AG08396 (cell line): ENCODE measurements at places on chromosomes 12 and 14.

DNA sequence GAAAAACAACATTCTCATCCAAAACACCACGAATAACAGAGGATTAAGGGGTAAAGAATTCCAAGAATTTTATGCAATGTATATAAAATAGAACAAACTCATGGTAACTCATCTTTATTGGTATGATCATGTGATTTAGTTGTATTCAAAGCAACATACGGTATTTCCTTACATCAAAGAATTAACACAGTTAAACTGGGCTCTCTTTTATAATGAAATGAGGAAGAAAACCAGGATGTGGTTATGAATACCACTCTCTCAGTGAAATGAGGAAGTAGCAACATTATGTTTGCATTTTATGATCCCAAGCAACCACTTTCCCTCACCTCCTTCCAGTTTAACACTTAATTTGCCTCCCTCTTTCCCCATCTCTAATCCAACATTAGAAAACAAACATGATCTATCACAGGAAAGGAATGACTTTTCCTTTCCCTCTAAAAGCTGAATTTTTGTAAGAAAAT, 22.9 kb downstream of the SPTLC2 start:
- no peak for DNase-seq

- DNase-seq, result no peak
Measured at GRCh38 chr14:38410442-38410841, 154.5 kb upstream of the CLEC14A start.

DNA sequence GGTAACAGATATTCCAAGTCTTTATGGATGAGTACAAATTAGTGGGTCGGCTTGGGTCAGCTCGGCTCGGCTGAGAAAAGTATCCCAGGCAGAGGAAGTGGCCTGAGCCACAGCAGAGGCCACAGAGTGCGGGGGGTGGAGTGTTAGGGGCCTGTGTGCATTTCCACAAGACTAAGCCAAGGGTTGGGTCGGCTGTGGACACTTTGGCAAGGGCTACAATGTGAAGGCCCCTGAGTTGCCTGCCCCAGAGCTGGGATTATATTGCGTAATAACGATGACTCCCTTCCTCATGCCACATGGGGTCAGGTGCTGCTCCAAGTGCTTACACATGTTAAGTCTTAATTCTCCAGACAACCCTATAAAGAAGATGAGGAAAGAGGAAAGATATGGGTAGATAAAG, 11.4 kb downstream of the EVL start:
- peak; percentile 29 for DNase-seq

GRCh38 chr12:14960548-14961465, 594 bp downstream of the ARHGDIB start:
- DNase-seq, result no peak

- DNase-seq, result peak; percentile 75
Measured at GRCh38 chr14:67622675-67623074, 3.0 kb downstream of the ARG2 start.

GRCh38 chr12:5557906-5558305, 126.0 kb downstream of the NTF3 start:
- DNase-seq, result no peak

GRCh38 chr12:52186118-52186840, 5.5 kb downstream of the KRT80 start:
- peak; percentile 72 for DNase-seq

GRCh38 chr12:121693155-121693687, 19.3 kb upstream of the TMEM120B start:
- no peak for DNase-seq

- no peak for DNase-seq
Measured at GRCh38 chr12:67752226-67752732, 103.7 kb downstream of the DYRK2 start.

DNA sequence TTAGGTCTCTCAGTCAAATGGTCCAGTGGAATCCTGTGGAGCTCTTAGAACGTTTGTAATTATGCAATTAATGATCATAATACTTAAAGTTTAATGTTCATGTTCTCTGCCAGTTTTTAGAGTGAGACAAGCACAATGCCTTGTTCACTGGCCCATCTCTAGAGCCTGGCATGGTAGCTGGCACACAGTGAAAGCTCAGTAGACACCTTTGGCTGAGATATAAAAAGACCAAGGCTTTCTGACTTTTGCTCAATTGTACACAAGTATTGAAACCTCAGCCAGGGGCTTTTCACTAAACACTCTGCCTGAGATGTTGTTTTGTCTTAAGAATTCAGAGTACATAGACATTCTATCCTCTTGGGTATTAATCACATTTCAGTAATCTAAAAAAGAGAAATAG, 241.8 kb upstream of the ATP2B1 start:
- no peak for DNase-seq

GRCh38 chr14:56189307-56189706, 71.1 kb downstream of the PELI2 start:
- peak; percentile 20 for DNase-seq

DNA sequence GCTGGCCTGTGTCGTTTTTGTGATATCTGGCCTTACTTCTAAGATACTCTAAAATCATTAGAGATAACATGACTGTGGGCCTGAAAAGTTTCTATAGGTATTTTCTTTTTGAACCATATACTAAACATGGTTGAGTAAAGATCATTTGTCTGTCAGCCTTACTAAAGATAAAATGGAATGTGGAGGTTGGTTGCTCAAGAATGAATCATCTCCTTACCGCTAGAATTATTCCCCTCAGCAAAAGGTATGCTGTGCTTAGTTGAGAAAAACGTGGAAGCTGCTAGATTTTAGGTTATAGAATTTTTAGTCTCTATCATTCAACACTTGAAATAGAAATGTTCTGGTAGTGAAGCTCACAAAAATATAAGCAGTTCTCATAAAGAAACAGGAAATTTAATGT, 407.3 kb downstream of the AEBP2 start:
- no peak for DNase-seq

DNA sequence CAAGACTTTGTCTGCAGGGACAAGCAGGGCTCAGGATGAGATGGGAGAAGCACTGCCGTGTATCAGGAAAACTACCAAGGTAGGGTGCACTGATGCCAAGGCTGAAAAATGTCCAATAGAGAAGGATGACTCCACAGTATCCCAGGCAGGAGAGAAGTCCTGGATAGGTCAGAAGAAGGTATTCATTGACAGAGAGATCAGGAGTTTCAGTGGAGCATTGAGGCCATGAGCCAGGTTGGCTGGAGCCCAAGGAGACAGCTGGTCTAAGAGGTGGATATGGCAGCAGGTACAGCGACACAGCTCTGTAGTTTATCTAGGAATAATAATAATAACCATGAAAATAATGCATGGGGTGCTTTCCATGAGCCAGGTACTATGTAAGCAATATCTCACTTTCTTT, 180.9 kb downstream of the EXOC5 start:
- no peak for DNase-seq

DNA sequence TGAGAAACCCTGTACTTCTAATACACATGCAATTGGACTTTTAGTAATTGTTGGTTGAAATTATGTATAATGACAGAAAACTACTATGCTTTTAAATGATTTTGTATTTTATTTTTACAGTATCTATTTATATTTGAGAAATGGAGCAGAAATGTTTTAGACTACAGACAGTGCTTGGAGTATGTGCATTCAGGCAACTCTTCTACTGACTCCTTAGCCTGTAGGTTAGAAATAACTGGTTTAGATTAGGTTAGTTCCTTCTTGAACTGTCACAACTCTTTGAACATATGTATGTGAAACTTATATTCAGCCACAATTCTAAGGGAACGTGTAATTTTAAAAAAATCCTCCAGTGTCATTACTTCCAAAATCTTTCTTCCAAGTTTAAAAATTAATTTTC, 1.7 kb downstream of the FGFR1OP2 start:
- no peak for DNase-seq

GRCh38 chr14:74506411-74506851, 12.9 kb downstream of the ISCA2 start:
- no peak for DNase-seq

- peak; percentile 25 for DNase-seq
Measured at GRCh38 chr14:77761205-77761931, 412 bp upstream of the SNW1 start.

DNA sequence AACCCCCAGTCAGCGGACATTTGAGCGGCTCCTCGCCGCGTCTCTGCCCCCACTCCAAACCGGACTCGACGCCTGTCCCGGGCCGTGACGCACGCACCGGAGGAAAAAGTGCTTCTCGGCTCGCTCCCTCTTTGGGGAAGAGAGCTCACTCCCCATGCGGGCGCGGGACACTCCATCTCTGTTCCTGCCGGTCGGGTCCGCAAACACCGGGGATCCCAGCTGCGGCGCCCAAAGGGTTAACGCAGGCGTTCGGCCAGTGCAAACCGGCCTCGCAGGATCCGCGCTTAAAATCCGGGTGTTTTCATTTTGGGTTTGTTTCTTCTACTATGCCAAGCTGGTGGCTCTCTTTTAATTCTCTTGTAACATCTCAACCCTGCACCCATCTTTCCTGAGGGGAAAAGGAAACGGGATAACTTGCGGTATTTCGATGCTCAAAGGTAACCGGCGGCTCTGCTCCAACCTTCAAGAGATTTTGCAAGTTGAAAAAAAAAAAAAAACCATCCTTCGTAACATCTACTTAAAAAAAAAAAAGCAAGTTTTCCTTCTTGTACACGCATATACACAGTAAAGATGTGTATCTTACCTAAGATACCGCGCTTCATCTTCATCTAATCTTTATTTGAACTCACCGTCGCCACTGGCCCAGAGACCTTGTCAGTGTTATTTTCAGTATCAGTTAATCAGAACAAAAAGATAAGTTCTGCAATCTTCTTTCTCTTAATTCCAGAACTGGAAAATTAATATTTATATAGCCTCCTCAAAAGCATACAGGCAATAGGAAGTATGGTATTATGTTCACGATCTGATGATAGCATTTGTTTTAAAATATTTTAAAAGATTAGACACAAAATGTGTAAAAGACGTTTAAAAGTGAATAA, 1.6 kb upstream of the ATP2B1 start:
- DNase-seq, result peak; percentile 52

- DNase-seq, result no peak
Measured at GRCh38 chr12:92118826-92119536, 26.7 kb downstream of the BTG1 start.

DNA sequence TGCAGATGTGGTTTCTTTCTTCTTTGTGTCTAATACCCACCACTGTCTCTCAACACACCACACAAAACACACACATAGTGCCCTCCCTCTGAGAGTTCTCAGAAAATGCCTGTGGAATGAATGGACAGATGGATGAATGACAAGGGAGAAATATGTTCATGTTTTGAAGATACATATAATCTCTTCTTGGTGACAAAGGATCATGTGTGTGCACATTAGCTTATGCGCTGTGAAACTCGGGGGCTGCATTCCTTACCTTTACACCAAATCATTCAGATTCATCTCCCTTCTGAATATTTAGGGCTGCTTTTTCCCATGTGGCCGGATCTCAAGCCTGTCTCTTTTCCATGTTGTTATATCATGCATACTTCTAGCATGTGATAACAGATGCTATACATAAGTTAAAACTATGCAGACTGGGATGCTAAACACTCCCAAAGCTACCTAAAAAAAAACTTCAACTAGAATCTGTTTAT, 111.4 kb downstream of the EPS8 start:
- DNase-seq, result no peak

DNA sequence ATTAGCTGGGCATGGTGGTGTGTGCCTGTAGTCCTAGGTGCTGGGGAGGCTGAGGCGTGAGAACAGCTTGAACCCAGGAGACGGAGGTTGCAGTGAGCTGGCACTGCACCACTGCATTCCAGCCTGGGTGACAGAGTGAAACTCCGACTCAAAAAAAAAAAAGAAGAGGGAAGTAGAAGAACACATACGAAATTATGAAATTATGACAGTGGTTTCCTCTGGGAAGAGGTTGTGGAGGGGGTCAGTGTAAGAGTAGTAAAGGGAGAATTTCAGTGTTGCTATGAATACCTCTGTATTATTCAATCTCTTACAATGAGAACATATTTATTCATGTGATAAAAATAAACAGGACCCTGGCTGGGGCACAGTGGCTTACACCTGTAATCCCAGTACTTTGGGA, 24.7 kb upstream of the CSRNP2 start:
- DNase-seq, result no peak

GRCh38 chr12:116220756-116221155, 56.7 kb downstream of the MED13L start:
- no peak for DNase-seq

GRCh38 chr12:67390273-67390672, 121.1 kb downstream of the CAND1 start:
- no peak for DNase-seq

- DNase-seq, result no peak
Measured at GRCh38 chr12:14874882-14875281, 10.8 kb downstream of the MGP start.

- DNase-seq, result no peak
Measured at GRCh38 chr14:98592611-98593170, 679.3 kb downstream of the BCL11B start.

DNA sequence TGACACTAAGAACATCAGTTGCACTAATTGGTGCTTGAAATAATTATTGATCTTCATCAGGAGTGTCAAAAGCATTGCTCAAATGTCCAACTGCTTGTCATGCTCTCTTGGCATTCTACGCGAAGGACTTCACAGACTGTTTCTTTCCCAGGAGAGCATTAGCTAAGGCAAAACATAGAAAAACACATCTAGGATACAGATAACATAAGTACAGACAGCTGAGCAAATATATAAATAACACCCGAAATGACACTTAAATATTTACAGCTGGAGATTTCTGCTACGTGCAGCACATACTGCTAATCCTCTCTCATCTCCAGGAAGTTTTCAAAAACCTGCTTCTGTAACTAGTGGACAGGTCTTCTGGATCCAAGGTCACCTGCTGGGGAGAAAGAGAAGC, 120.0 kb upstream of the PRMT8 start:
- DNase-seq, result no peak

- DNase-seq, result peak; percentile 80
Measured at GRCh38 chr12:30691122-30691879, 4.4 kb downstream of the IPO8 start.

GRCh38 chr12:48815126-48816110, 2.9 kb upstream of the CACNB3 start:
- DNase-seq, result peak; percentile 88

DNA sequence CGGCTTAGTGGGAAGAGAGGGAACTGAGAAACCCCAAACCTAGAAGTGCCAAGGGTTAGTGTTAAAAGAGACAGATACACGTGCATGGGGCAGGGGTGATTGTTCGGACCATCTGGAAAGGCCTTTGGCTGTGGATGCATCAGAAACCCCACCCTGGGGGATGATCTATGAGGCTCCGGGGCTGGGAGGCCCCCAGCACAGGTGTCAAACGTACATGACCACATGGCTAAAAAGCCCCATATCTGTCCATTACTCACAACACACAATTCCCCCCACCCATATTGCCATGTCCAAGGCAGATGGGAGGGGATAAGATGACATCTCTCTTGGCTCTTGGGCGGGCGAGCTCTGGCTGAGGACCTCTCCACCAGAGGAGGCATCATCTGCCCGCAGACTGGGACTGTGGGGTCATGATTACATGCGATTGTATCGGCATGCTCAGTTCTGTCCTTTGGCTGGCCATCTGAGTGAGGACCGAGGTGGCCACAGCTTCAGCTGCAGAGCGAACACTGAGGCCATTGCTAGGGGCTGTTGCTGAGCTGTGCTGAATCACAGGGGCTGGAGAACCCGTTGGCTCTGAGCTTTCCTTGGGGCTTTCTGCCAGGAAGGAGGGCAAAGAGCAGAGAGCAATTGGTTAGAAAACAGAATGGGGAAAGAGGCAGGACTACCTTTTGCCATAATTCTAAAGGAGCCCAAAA, 9.6 kb upstream of the NPFF start:
- no peak for DNase-seq
